ENCODE measurements at places on chromosomes 3 and 15.

DNA sequence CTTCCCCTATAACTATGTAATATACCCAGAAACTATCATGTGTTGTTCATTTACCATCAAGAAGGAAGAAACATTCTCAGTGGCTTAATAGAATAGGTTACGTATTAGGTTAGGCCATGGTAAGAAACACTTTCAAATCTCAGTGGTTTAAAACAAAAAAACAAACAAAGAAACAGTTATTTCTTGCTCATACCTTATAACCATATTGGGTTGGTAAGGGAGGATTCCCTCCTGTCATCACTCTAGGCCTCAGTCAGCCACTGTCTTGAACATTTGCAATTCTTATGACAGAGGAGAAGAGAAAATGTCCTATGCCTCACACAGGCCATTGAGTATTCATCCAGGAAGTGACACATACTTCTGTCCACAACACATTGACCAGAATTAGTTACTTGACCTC is 727.7 kb upstream of the NECTIN3 start:
- no peak for DNase-seq

GRCh38 chr15:57203906-57204305 is 172.4 kb upstream of the CGNL1 start:
- no peak for DNase-seq

DNA sequence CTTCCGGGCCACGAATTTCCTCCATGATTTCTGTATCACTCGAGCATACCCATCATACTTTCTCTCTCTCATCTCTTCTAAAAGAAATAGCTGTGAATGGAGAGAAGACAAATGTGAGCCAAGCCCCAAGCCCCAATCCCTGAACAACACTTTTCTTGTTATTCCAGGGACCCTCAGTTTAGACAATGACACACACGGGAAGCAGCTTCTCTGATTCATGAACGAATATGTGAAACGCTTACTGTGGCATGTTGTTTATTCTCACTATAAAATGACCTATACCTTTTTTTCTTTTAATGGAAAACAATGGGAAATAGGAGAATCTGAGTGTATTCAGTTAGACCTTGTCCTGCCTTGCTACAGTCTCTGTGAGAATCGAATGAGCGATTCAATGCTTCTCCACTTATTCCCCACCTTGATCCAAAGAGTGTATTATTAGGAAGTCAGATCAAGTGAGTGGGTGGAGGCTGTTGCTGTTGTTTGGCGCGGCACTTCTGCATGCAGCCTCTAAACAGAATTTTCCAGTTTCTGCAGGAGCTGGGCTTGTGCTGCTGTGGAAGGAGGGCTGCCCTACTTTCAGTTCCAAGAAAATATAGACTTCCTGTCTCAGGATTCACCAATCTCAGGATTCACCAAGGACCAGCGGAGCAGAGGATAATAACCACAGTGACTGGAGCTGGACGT is 32.4 kb upstream of the LDHAL6B start:
- no peak for DNase-seq

DNA sequence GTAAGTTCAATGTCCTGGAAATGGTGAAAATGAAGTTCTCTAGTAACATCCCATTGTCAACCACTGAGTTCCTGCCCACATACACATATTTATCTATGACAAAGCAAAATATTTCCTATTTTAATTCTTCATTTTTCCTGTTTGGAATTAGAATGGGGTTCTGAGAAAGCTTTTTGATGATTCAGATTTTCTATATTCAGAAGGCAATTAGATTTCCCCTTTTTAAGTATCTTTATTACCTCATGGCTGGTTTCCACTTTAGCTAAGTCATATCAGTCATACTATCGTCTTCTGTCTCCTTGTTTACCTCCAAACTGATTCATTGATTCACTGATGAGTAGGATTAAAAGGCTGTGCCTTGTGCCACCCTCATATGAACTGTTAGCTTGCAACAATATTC is 17.9 kb downstream of the ETFA start:
- no peak for DNase-seq

GRCh38 chr15:36778531-36778930 is 199.1 kb downstream of the CDIN1 start:
- no peak for DNase-seq

DNA sequence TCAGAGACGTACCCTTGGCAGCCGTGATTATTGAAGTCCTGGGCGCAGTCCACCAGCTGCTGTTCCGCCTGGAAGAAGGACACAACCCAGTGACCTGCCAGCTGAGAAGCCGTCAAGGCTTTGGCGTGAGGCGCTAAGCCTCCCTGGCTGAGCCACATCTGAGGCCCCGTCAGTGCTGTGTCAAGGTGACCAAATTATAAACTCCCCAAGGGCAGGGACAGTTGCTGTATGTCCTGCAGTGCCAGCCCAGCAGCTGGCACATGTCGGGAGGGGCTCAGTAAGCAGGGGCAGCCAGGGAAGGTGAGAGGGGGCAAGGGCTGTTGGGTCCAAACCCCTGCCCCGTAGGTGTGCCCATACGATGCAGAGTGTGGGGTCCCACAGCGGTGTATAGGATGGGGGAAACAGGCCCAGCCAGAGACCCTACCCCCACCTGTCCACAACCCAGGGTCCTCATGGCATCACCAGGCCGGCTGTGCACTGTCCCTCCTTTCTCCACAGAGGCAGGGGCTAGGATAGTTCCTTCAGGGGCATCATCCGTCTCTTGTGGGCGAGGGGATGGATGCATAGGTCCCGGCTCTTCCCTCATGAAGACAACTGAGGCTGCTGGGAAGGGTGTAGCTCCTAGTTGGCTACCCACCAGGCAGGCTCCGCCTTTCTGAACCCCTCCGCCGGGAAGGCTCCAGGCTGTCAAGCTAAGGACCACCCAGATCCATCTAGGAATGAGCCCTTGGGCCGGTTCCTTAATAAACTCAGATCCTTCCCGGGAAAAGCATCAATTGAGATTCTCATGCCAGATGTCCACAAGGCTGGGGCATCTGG is 13.2 kb downstream of the CTSH start:
- DNase-seq, result no peak

GRCh38 chr3:168155303-168155702 is 59.6 kb upstream of the GOLIM4 start:
- DNase-seq, result no peak

DNA sequence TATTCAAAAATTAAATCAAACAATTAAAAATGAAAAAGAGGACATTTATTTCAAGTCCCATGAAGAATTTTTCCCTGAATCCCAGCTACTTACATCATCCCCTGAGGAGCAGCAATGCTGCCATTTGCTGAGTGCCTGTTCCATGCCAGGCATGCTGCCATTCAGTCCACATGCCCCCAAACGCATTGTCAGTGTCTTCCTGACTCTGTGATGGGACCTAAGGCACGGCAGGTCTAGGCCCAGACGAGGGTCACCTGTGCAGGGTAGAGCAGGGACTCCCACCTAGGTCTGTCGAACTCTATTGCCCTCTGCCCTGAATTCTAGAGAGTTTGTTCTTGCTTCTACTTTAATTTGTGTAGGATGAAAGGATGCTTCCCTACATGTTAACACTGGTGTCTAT is 7.0 kb downstream of the PSTPIP1 start:
- no peak for DNase-seq

GRCh38 chr3:52399131-52399530 is 45.8 kb downstream of the SEMA3G start:
- DNase-seq, result no peak

- no peak for DNase-seq
Measured at GRCh38 chr3:64266065-64266931, 41.0 kb upstream of the PRICKLE2 start.

- no peak for DNase-seq
Measured at GRCh38 chr3:31789429-31789828, 191.6 kb downstream of the OSBPL10 start.

GRCh38 chr3:198071602-198072287 is 111.7 kb downstream of the LMLN start:
- no peak for DNase-seq

DNA sequence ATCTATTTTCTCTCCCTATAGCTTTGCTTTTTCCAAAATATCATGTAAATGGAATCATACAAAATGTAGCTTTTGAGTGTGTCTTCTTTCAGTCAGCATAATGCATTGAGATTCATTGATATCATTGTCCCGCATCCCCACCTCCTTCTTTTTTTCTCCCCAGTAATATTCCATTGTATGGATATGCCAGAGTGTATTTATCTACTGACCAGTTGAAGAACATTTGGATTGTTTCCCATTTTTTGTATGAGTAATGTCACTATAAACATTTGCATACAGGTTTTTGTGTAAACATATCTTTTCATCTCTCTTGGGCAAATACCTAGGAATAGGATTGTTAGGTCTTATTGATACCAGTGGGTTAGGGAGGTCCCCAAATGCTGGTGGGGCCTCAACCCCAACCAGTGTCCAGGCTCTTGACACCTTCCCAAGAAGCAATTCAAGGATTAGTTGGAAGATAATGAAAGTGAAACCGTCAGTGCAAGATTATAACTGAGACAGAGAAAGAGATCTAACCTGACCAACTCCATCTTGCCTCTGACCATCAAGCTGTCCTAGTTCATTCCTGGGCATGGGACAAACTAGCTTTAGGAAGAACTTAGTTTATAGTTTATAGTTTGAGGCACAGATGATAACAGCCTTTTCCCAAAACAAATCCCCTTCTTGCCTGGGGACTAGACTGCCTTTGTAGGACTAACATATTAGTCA is 7.4 kb upstream of the SLC33A1 start:
- DNase-seq, result no peak

DNA sequence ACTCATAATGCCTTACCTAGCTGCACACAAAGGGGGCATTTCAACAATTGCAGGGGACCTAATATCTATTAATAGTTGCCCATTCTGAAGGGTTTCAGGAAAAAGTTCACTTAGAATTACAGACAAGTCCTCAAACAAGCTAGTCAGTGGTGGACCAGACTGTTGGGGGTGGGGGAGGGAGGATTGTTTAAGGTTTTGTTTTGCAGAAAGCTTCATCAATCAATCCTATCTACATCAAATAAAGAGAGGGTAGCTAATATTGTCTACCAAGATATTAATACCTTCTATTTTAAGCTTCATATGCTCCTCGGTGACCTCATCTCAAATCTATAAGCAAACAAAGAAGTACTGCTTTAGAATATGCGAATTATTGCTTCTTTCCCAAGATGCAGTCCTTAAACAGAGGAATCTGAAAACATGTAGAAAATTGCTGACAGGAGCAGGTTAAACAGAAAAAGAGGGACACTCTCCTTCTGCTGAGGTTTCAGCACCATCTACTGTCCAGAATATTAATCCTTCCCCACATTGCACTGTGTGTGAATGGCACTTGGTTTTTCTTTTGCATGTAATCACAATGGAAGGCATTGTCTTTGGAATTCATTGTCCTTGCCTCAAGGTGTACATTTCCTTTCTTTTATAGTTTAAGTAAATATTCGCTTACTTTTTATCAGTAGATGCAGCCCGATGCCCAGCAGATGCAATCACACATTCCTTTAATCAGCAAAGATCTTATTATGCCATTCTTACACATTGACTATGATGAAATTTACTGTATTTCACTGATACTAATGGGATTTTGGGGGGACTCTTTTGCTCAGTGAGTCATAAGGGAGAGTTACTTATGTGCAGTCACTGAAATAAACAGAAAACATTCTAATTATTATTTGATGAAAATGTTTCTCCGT is 94.7 kb downstream of the IL5RA start:
- DNase-seq, result no peak
